ENCODE measurements at places on chromosomes 5 and 9. TPM values are rescaled to one million over a fixed set of nuclear protein-coding genes. Genes with fewer than 3 reads are reported as not detected.

The TNFSF8 gene
- 47.3 TPM for total RNA-seq

The RASGEF1C gene
- not detected for total RNA-seq

The IFNW1 gene
- total RNA-seq: not detected

The TERT gene
- 0.22 TPM for total RNA-seq

The SMIM3 gene
- total RNA-seq: 3.8 TPM

The ANXA1 gene
- 274 TPM for total RNA-seq

The RGS14 gene
- 93.3 TPM for total RNA-seq

The PDE6A gene
- not detected for total RNA-seq

The PDGFRB gene
- total RNA-seq: not detected

The MELK gene
- 1.7 TPM for total RNA-seq

The ZNF484 gene
- 16.5 TPM for total RNA-seq

The PLK2 gene
- 15.8 TPM for total RNA-seq

The VPS13A gene
- 53.1 TPM for total RNA-seq

The ZNF883 gene
- 0.52 TPM for total RNA-seq
